ENCODE measurements at places on chromosomes 4 and X. TPM values are rescaled to one million over a fixed set of nuclear protein-coding genes. Genes with fewer than 3 reads are reported as not detected.

- no peak for DNase-seq
Measured at GRCh38 chrX:110172215-110172614, 145.7 kb downstream of the AMMECR1 start.

GRCh38 chrX:129755779-129756650 lies 17.2 kb downstream of the XPNPEP2 start:
- DNase-seq, result no peak

GRCh38 chr4:42615131-42615763 lies 41.7 kb downstream of the ATP8A1 start:
- no peak for DNase-seq

GRCh38 chrX:85897362-85898126 lies 149.8 kb downstream of the CHM start:
- DNase-seq, result no peak

- DNase-seq, result no peak
Measured at GRCh38 chr4:182717788-182718583, 199.2 kb downstream of the DCTD start.

GRCh38 chrX:99909946-99910345 lies 500.1 kb downstream of the PCDH19 start:
- DNase-seq, result no peak

DNA sequence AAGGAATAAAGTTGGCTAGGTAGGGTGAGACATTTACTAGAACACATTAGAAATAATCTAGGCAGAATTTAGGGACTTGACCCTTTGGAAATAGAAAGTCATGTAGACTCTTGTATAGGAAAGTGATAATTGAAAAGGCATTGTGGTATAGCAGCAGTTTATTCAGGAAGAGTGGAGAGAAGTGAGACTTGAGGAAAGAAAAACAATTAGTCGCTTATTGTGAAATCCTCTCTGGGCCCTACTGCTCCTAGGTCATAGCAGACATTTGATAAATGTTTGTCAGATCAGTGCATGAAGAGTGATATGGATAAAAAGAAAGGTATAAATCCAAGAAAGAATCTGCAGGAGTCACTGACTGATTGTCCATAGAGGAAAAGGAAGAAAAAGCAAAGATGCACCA lies 337.6 kb downstream of the HNRNPD start:
- no peak for DNase-seq

DNA sequence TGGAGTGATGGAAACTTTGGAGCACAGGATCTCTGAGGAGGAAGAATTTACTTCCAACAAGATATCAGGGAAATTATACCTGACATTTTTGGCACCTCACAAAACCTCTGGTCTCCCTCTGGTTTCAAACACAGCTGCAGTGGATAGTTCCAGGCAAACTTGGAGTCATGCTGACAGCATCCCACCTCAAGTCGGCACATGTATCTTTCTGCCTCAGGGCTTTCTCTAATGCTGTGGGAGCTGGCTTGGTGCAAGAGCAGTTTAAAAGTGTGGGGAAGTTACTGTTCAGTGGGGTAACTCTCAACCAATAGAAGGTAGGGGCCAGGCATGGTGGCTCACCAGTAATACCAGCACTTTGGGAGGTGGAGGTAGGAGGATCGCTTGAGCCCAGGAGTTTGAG lies 207.1 kb upstream of the NHS start:
- DNase-seq, result no peak

GRCh38 chrX:35406386-35406785 lies 391.8 kb upstream of the MAGEB16 start:
- DNase-seq, result no peak

DNA sequence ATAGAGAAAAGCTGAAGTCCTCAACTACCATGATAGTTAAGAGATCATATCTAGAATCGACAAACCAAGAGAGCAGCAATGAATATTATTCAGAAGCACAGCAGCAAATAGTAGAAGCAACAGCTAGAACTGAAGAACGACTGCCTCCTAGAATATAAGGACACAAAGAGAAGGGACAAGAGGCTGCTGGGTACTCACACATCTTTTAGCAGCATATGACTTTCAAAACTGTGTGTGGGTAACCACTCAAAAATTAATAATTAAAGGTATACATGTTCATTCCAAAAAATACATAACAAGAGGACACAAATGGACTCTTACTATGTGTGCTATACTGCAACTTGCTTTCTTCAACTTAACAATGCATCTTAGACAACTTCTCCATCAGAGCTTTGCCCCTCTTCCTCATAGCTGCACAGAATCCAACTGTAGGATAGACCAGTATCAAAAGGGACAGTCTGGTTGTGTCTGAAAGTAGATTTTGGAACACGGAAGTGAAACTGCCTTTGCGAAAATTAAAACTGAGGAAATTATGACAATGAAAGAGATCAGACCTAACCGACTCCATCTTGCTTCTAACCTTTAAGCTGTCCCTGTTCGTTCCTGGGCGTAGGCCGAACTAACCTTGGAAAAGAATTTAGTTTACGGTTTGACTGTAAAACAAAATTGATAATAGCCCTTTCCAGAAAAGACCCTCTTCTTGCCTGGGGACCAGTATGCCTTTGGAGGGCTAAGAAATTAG lies 125.7 kb downstream of the SH3KBP1 start:
- no peak for DNase-seq

DNA sequence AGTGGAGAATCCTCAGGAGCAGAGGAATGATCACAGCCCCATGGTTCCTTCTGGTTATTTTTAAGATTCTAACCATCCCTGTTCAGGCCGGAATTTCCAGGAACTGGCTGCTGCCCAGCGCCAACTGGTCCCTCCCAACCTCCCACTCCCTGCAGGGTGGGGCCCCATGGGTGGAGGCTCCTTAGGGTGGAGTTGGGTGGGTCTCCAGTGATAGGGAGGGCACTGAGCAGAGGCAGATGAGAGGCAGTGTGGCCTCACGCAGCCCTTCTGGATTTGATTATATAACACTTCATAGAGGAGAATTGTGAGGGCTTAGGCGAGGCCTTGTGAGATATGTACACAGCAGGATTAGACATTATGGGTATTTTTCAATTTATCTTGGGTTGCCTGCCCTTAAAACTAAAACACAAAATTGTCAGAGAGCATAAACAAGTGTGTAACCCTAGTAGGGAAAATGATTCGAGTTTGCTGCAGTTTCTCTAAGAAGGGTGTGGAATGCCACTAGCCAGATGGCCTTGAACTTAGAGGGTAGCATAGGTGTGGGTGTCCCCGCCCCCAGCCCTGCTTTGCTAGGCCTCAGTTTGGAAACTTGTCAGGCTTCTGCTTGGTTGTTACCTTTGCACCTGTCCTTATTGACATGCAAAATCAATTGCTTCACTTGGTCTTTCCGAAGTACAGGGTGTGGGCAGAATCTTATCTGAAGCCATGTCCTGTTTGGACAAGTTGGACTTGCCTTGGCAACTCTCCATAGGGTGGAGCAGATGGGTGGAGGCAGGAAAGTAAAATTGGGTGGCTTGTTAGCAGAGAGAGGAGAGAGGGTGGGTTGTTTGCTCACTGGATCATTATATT lies 9.4 kb downstream of the KLF3 start:
- DNase-seq, result peak; percentile 75

GRCh38 chrX:154918060-154918483 lies 31.9 kb downstream of the F8A1 start:
- peak; percentile 55 for DNase-seq

RBM47 gene
- total RNA-seq, result 110 TPM

HSFX3 gene
- not detected for total RNA-seq

NPNT gene
- total RNA-seq, result 5.8 TPM

ITM2A gene
- 42.2 TPM for total RNA-seq

CXCL1 gene
- total RNA-seq, result 0.55 TPM

FOXO4 gene
- total RNA-seq, result 18.9 TPM

MGAT4D gene
- not detected for total RNA-seq

All from ureter (tissue), 1 donor.